ENCODE measurements at places on chromosomes 3 and 15. TPM values are rescaled to one million over a fixed set of nuclear protein-coding genes. Genes with fewer than 3 reads are reported as not detected.

Gene TRAIP
- 3.2 TPM for total RNA-seq

Gene ACTRT3
- 2.7 TPM for total RNA-seq

Gene CGNL1
- total RNA-seq = 33.5 TPM

Gene NXPE3
- total RNA-seq = 15.7 TPM

Gene ZNF385D
- total RNA-seq = 15.8 TPM

Gene STAB1
- total RNA-seq = 837 TPM

Gene GABRR3
- not detected for total RNA-seq

Gene RLBP1
- not detected for total RNA-seq

Gene CHD2
- total RNA-seq = 148 TPM

Gene TERB2
- not detected for total RNA-seq

Gene UROC1
- total RNA-seq = not detected

Gene C3orf52
- total RNA-seq = 8.8 TPM

Gene NPAP1
- not detected for total RNA-seq
